ENCODE measurements at places on chromosomes 12 and 14.

DNA sequence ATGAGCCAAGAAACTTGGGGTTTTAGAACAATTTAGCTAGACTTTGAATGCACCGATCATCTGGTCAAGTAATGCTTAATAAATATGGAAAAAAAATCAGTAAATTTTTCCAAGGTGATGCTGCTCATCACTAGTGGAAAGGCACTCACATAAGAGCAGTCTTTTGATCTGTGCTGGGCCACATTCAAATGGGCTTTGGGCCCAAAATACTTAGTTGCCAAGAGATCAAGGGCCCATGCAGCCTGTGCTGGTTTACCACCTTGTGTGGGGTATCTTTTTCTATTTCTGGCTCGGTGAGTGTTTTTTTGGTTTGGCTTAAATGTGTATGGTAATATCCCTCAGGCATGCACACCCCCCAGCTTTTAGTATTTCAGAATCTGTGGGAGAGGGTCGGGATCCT, 943.2 kb downstream of the TMTC2 start:
- no peak for DNase-seq

- DNase-seq = no peak
Measured at GRCh38 chr12:4283512-4284255, 10.1 kb downstream of the CCND2 start.

- DNase-seq = no peak
Measured at GRCh38 chr12:32819424-32819823, 63.7 kb upstream of the YARS2 start.

DNA sequence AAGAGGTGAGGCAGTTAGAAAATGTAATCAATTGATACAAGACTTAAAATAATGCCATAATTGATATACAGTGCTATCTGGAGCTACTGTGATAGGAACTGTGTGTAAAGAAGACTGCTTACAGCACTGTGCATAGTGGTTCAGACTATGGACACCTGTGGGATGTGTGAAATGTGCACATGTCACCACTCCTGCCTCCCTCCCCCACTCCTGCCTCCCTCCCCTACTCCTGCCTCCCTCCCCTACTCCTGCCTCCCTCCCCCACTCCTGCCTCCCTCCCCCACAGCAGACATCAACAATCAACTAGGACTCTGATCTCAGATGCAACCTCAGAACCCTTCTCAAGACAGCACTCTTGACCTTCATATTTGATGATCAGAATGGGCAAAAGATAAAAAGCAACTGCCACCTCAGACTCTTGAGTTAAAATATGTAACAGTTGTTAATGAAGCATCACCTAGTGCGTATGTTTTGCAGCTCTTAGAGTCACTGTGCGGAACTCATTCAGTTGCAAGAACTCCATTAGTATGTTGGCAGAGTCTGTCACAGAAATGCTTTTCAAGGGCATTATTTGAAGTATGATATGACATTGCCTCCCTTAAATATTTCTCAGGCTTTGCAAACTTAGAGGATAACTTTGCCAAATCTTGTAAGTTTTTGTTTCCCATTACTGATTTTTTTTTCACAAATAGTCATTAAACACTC, 255.2 kb upstream of the DDHD1 start:
- no peak for DNase-seq

GRCh38 chr14:37422748-37423147, 172.3 kb downstream of the FOXA1 start:
- no peak for DNase-seq

DNA sequence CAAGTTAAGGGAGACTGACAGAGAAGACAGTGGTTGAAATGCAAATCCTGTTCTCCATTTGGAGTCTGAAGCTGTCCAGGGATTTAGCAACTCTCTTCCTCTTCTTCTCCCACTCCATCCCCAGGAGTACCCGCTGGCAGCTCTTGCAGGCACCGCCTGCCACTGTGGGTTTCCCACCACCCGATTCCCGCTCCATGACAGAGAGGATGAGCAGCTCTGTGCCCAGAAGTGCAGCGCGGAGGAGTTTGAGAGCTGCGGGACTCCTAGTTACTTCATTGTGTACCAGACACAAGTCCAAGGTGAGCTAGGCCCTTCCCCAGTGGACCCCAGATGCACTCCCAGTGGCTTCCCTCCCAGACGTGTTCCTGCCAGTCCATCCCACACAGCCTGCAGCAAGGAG, 97.8 kb downstream of the WSCD2 start:
- DNase-seq = no peak

- DNase-seq = no peak
Measured at GRCh38 chr14:50831726-50832168, 785 bp upstream of the NIN start.

- DNase-seq = no peak
Measured at GRCh38 chr12:13233830-13234641, 37.5 kb downstream of the EMP1 start.

DNA sequence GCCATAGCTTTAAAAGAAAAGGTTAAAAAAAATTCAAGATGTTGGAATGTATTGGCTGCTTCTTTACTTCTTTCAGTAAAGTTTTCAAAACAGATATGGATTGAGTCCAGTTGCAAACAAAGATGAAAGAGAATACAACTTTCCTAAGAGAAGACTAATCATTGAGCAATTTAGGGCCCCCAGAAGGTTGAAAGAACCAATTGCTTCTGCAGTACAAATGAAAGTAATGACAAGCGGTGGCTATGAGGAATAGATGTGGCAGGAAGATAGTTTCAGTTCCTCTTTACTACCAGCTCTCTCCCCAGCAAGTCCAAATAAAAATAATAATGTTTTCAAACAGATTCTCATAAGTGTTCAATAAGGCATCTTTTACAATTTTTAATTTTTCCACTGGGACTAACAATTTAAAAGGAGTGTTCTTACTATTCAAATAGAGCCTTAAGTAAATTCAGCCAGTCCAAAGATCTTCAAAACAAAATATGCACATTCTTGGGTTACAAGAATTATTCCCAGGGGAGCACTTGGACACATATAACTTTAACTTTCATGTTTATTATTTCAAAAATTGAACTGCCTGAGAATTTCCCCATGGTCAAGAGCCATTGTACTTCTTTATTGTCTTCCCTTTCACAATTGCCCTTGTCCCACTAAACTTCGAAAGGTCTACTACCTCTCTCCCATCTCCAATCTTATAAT, 62.3 kb upstream of the PPP1R12A start:
- DNase-seq = no peak

GRCh38 chr14:52919971-52920370, 30.9 kb downstream of the FERMT2 start:
- DNase-seq = no peak

- no peak for DNase-seq
Measured at GRCh38 chr14:91827746-91828145, 39.6 kb downstream of the TC2N start.

DNA sequence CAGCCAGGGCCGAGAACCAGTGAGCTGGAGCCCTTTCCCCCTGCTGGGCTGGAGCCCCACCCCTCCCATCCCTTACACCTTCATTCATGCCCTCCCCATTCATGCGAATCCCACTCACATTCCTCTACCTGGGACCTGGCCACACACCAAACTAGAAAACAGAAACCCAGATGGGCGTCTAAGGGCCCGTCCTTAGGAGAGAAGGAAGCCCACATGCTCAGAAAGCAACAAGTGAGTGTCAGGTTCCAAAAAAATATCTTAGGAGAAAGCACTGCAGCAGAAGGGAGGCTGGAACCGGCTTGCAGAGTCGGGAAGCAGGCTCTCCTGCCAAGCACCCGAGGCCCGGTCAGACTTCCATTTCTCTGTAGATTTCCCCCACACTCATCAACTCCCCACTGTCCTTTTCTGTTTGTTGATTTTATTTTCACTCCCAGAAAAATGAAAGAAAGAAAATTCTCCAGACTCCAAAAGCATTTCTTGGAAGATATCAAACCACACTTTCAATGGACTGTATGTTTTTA, 13.6 kb downstream of the BCL11B start:
- DNase-seq = no peak

- no peak for DNase-seq
Measured at GRCh38 chr14:81235096-81235495, 14.3 kb upstream of the GTF2A1 start.

GRCh38 chr14:60327447-60328331, 78.7 kb downstream of the PPM1A start:
- peak; percentile 83 for DNase-seq

- no peak for DNase-seq
Measured at GRCh38 chr14:87992346-87992717, 650 bp downstream of the GALC start.

GRCh38 chr12:112322882-112323547, 59.2 kb downstream of the HECTD4 start:
- no peak for DNase-seq

- DNase-seq = no peak
Measured at GRCh38 chr12:132458846-132459641, 30.9 kb upstream of the FBRSL1 start.

GRCh38 chr14:54366736-54367735, 29.8 kb upstream of the CDKN3 start:
- no peak for DNase-seq

- DNase-seq = no peak
Measured at GRCh38 chr14:52111583-52111982, 42.7 kb upstream of the NID2 start.

DNA sequence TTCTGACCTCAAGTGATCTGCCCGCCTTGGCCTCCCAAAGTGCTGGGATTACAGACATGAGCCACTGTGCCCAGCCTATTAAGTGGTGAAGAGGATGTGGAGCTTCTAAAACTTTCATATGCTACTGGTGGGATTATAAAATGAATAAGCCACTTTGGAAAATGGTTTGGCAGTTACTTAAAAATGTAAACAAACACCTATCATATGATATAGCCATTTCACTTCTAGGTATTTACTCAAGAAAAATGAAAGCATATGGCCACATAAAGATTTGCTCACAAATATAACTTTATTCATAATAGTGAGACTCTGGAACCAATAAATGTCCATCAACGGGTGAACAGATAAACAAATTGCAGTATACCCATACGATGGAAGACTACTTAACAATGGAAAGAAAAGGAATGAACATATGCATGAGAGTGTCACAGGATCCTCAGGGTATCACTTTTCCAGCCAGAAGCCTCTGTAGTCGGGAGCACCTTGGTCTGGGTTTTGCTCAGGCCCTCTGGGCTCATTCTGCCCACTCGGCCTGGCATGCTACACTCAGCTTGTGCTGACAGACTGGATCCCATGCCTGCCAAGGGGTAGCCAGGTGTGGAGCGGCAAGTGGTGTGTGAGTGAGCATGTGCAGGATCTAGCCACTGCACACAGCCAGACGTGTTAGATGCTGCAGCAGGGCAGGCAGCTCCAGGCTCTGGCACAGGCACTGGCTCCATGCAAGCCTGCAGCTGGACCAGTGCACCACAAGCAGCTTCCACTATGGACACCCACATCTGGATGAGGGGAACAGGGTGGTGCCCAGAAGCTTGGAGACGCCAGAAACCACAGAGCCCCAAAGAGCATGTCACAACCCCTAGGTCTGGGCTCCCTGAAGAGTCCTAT, 213.2 kb upstream of the DIO3 start:
- no peak for DNase-seq

- DNase-seq = no peak
Measured at GRCh38 chr12:80937391-80938238, at the start of gene LIN7A. Gene LIN7A (minus strand): TSS chr12:80937934. CDS start chr12:80937722, 212 bp downstream.

DNA sequence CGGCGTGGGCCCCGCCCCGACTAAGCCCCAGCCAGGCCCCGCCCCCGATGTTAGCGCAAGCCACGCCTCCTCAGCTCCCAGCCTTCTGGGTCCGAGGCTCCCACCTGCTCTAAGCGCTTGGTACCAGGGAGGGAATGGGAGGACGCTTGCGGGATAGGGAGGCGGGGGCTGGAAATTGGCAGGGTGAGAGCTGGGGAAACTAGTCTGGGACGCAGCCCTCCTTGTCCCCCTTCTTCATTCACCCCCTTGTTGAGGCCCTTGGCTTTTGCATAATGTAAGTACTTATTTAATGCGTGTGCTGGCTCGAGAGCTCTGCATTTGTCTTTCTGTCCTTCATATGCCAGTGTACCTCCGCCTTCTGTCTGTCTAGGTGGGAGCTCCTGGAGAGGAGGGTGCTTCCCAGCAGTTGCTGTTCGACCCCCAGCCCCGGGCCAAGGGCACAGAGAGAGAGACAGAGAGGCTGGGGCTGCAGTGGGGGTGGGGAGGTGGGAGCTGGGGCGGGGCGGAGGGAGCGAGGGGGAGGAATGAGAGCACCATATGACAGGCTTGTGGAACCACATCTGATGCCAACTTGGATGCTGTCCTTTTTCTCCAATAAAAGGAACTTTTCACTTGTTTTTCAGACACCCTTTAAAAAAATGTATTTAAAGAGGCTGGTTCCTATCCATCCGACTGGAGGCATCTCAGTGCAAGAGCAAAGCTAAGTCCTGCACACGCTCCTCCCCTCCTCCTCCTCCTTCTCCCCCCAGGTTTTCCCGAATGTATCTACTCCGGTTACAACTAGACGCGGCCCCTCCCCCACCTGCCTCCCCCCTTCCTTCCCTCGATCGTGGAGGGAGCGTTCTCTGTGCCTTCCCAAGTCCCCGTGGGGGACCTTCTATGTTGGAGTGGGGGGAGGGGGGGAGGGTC, 25.6 kb upstream of the MAP1LC3B2 start:
- peak; percentile 88 for DNase-seq

DNA sequence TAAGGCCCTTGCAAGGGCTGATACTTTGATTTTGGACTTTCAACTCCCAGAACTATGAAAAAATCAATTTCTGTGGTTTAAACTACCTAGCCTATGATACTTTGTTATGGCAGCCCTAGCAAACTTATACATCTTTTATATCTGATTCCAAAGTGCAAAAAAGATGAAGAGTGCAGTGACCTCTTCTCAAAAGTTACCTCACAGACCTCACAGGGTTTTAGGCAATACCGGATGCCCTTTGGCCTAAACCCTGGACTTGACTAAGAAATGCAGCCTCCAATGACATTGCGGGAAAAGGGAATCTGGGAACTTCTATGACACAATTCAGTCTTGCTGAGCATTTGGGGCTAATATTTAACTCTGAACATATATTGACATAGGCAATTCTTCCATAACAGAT, 63.3 kb downstream of the IGF1 start:
- no peak for DNase-seq

DNA sequence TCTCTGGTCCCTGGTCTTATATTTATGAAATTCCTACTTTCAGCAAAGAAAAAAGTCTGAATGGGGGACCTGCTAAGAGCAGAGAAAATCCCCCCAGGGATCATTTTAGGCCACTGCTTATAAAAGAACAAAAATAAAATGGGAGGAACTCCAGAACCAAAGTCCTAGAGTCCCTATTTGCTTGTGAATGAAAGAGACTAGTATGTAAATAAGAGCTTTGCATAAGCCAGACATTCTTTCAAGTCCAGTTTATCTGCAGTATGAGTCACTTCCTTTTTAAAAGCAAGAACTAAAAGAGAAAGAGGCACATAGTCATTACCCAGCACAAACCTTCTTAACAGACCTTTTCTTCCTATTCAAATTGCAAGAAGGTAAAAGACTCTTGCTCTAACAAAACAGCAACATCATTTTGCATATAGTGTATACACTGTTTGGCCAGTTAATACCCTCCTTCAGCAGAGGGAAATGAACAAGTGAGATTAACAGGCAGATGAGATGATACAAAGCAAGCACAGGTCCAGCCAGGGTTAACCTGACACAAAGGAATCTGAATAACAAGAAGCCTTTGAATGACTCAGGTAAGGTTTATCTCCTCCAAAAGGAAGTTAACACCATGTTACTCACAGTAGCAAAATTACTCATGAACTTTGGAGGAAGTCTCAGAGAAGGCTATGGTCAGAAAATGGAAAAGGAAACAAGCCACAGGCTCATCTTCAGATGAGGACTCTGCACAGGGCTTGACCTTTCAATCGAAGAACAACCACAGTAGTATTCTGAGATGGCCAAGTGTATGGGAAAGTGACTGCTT, 87.3 kb downstream of the PHLDA1 start:
- DNase-seq = peak; percentile 20

GRCh38 chr12:95549392-95550084, 1.7 kb downstream of the USP44 start:
- DNase-seq = no peak

GRCh38 chr12:64293654-64294364, 71.7 kb upstream of the KICS2 start:
- no peak for DNase-seq

Data from NCI-H2029 (cell line).